SJSA1 (cell line): ENCODE measurements at places on chromosomes 1 and 21.
A peak's percentile ranks its signal among the peaks of the same experiment; 100 is the strongest.

GRCh38 chr1:223479718-223480425, 86.7 kb downstream of the CCDC185 start:
- no peak for DNase-seq

DNA sequence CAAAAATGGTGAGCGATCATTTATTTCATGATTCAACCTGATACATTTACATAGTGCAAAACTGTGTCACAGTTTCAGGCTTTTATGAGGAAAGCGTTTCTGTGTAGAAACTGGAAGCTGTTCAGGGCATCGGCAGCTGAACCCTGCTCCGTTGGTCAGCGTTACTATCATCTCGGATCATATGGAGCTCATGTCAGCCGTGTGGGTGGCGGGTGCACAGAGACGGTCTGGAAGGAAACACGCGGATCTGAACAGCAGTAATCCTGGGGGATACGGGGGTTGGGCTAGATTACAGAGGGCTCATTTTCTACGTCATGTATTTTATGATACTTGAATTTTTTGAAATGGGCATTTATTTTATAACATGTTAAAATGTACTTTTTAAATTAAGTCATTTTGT, 15.1 kb downstream of the C1orf174 start:
- DNase-seq = no peak

GRCh38 chr21:45302082-45303061, 14.7 kb upstream of the POFUT2 start:
- DNase-seq = no peak

DNA sequence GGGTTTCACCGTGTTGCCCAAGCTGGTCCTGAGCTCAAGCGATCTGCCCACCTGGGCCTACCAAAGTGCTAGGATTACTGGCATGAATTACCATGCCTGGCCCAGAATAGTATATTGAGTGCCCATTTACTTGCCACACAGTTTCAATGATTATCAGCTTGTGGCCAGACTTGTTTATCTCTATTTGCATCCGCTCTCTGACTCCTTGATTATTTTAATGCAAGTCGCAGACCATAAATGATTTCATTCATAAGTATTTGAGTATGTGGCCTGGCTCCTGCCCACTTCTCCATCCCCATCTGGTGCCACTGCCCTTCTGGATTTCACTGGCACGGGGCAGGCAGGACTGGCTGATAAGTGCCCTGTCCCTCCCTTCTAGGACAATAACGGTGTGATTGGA, 18.2 kb upstream of the TRNAU1AP start:
- DNase-seq = no peak

GRCh38 chr1:110523011-110523410, 4.0 kb upstream of the KCNA10 start:
- DNase-seq = no peak

- peak; percentile 82 for DNase-seq
Measured at GRCh38 chr1:33161061-33161681, 20.7 kb downstream of the TRIM62 start.

- no peak for DNase-seq
Measured at GRCh38 chr1:109112056-109112651, 1.8 kb upstream of the ELAPOR1 start.

GRCh38 chr1:199665371-199665770, 362.1 kb upstream of the NR5A2 start:
- no peak for DNase-seq

DNA sequence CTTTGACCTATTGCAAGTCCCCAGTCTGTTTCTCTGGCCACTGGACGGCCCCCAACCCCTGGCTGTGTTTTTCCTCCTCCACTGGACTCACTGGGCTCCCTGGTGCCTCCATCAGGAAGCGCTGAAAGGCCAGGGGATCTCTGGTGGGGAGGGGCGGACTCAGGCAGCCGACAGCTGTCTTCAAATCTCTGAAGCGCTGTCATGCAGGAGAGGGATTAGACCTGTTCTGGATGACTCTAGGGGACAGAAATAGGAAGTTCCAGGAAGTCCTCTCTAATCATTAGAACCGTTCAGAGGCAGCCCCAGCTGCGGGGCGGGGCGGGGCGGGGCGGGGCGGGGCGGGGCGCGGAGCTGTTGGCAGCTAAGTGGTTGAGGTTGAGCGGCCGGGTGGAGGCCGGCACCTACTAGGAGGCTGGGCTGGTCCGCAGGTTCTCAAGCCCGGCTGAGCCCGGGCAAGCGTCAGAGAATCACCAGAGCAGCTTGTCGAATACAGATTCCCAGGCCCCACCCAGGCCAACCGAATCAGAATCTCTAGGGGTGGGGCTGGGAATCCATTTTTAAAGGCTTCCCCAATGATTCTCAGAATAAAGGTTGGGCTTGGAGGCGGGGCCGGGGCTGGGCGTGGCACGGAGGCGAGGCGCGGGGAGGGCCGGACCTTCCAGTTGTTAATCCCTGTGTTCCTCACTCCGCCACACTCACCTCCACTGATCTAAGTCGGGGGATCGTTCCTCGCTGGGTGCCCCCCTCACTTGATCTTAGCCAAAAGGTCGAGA, 11.4 kb upstream of the PHLDA3 start:
- DNase-seq = peak; percentile 79

DNA sequence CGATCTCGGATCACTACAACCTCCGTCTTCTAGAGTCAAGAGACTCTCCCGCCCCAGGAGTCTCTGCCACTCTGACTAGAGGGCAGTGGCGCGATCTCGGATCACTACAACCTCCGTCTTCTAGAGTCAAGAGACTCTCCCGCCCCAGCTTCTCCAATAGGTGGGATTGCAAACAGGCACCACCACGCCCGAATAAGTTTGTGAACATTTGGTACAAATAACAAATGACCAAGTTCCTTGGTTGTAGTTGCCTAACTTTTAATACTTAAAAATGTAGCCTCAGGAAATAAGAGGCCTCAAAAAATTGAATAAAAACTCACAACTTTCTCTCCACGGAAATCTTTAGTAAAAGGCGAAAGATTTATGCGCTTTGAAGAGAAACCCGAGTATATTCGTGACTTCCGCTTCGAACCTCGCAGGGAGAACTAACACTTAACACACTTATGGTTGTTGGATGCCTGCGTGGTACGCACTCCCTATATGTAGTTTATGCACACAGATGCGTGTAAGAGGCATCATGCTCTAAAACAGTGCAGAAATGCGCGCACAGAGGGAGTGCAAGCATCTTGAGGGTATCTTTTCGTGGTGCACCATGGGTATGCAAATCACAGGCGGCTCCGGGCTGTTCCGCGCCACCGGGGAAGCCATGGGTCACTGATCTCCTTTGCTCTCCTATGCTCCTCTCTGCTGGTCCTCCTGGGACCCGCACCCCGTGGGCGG, 11.4 kb downstream of the BTBD19 start:
- peak; percentile 93 for DNase-seq

DNA sequence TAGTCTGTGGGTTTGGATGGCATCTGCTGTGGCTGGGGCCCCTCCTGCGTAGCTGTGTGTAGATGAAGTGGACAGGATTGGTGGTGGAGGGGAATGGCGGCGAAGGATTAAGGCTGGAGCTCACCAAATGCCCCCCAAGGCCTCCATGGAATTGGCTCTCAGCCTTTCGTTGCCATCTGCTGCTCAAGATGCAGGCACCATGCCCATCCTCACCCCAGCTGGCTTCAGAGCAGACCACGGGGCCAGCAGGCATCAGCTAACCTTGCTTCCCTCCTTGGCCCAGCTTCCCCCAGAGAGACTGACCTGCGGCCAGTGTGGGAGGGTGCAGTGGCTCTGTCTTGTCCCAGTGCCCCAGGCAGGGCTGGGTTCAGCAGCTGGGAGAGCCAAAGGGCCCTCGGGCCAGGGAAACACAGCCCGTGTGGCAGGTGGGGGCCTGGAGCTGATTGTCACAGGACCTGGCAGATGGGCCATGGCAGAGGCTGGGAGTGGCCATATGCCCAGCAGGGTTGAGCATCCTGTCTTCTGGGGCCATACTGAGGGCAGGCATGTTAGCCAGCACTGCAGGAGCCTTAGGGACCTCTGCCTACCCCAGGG, 66.8 kb upstream of the ACTL8 start:
- DNase-seq = no peak

GRCh38 chr1:24909388-24909898, 20.6 kb downstream of the RUNX3 start:
- DNase-seq = no peak

DNA sequence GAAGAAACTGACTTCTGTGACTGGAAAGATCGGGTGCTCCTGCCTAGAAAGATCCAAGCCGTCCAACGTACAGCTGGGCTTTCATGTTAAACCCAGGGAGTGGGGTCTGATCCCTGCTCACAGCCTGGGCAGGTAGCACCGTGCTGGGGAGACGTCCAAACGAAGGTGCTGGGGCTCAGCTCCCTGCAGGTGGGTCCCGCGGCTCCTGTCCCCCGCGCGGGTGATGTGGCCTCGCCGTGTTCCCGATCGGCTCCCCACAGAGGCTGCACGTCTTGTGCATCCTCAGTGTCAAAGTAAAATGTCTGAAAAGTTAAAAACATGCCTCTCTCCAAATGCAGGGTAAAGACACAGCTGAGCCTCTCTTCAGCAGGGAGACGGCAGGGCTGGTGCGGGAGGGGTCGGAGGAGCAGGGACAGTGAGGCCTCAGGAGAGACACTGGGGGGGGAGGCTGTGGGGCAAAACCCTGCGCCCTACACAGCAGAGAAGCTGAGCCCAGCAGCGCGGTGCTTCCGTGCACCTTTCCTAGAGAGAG, 40.1 kb upstream of the COL6A2 start:
- no peak for DNase-seq

DNA sequence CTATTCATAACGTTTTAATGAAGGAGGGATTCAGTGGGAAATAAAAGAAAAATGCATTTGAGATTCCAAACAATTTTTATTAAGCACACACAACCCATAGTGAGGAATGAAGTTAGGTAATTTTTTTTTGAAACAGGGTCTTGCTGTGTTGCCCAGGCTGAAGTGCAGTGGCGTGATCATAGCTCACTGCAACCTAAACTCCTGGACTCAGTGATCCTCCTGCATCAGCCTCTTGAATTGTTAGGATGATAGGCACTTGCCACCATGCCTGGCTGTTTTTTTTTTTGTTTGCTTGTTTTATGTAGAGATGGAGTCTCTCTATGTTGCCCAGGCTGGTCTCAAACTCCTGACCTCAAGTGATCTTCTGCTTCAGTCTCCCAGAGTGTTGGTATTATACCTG, 28.9 kb downstream of the LYPLAL1 start:
- DNase-seq = no peak

DNA sequence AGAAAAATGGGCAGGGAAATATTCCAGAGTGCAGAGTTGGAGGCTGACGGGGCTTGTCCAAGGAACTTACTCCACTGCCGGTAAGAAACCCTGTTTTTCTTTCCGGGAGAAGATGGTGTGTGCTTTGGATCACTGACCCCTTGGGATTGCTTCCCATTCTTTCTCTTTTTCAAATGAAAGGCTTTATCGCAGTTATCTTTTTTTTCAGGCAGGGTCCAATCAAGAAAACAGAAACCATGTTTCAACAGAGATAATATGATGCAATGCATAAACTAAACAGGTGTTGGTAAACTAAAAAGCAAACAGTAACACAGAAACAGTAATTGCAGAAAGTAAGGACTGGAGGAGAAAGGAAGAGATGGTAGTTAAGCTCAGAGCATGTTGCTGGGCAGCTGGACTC, 145.1 kb downstream of the LYPLAL1 start:
- DNase-seq = no peak

DNA sequence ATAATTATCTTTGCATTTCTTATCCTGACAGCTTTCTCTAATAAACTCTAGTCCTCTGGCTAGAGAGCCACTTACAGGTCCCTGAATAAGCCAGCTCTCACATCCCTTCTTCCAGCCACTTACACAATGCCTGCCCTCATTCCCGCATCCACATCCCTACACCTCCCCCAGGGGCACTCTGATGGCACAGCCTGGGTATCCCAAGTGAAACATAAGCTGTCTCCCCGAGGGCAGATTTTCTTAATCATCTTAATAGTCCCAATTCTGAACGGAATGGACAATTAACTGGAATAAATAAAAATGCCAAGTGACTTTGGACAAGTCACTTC, 4.9 kb downstream of the RHOC start:
- DNase-seq = peak; percentile 15

GRCh38 chr1:23449958-23450357, 25.4 kb upstream of the TCEA3 start:
- DNase-seq = no peak

DNA sequence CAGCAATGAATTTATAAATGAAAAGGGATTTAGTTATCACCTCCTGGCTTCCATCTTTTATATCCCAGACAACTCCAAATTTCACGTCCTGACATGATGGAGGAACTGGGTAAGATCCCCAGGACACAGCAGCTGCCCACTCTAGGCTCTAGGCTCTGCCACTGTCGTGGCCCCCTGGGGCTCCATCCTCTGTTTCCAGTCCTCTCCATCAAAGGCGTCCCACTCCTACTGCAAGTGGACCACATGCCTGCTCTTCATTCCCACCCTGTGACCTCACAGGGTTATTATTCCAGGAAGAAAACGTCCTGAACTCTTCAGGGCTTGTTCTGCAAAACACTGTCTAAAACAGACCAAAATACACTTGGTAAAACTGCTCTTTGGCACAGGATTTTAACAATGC, 11.9 kb downstream of the URB1 start:
- DNase-seq = no peak

DNA sequence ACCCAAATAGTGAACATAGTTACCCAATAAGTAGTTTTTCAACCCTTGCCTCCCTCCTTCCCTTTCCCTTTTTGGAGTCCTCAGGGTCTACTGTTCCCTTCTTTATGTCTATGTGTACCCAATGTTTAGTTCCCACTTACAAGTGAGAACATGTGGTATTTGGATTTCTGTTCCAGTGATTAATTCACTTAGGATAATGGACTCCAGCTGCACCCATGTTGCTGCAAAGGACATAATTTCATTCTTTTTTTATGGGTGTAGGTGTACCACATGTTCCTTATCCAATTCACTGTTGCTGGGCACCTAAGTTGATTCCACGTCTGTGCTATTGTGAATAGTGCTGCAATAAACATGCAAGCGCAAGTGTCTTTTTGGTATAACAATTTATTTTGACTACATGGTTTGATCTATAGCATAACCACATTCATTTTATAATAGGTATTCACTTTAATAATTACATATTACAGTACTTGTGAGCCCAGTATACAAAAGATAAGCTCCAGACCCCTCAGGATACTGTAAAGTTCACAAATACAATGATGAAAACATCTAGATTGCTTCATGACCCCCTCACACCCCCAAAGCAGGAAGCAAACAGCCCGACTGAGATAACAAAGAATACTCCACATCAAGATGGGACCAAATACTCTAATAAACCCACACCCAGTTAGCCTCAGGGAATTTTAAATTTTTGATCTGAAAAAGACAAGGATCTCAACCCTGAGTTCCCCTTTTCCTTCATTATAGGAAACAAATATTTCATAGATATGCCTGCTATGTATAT, 45.3 kb downstream of the PUM1 start:
- DNase-seq = no peak

GRCh38 chr1:218743861-218744505, 398.8 kb downstream of the TGFB2 start:
- no peak for DNase-seq
